A549 treated with GW870086 at 1 μM for 4 hours (cell line): ENCODE measurements at places on chromosomes 1 and 21. TPM values are rescaled to one million over a fixed set of nuclear protein-coding genes. Genes with fewer than 3 reads are reported as not detected.

Gene KCTD3
- 32.6 to 47.2 TPM (median 42.0 TPM) in 5 replicates for total RNA-seq

Gene C1orf141
- total RNA-seq, result not detected in 5 replicates

Gene CDA
- 32.0 to 43.5 TPM (median 33.4 TPM) in 5 replicates for total RNA-seq

Gene CENPL
- total RNA-seq, result 12.0 to 14.4 TPM (median 13.3 TPM) in 5 replicates

Gene GJA4
- total RNA-seq, result not detected in 5 replicates

Gene BCAR3
- total RNA-seq, result 72.3 to 91.1 TPM (median 84.2 TPM) in 5 replicates

Gene HSD3B2
- total RNA-seq, result not detected in 5 replicates

Gene AP4B1
- total RNA-seq, result 7.4 to 11.3 TPM (median 8.5 TPM) in 5 replicates

Gene ADORA3
- total RNA-seq, result not detected in 5 replicates

Gene ST6GALNAC3
- total RNA-seq, result 0.37 to 0.97 TPM (median 0.56 TPM) in 5 replicates

Gene CFHR4
- total RNA-seq, result not detected in 5 replicates

Gene FABP3
- not detected in 5 replicates for total RNA-seq

Gene FALEC
- 0.32 TPM in 1 of 5 replicates, not detected in the others for total RNA-seq

Gene NPR1
- total RNA-seq, result 0.97 to 1.6 TPM (median 1.1 TPM) in 5 replicates

Gene ITLN2
- total RNA-seq, result 0.30 to 0.93 TPM (median 0.57 TPM) in 5 replicates

Gene CXADR
- total RNA-seq, result 8.4 to 12.1 TPM (median 10.9 TPM) in 5 replicates

Gene CAMK1G
- 0.16 to 0.51 TPM (median 0.26 TPM) in 5 replicates for total RNA-seq

Gene SPRR1B
- total RNA-seq, result not detected in 5 replicates

Gene ACTA1
- total RNA-seq, result 0.15 to 0.26 TPM in 2 of 5 replicates, not detected in the others

Gene GUCA2B
- total RNA-seq, result not detected in 5 replicates

Gene DESI2
- 25.1 to 34.8 TPM (median 31.1 TPM) in 5 replicates for total RNA-seq

Gene CLCNKB
- 0.10 to 0.13 TPM (median 0.10 TPM) in 3 of 5 replicates, not detected in the others for total RNA-seq

Gene AQP10
- total RNA-seq, result not detected in 5 replicates

Gene VPS13D
- total RNA-seq, result 6.4 to 6.9 TPM (median 6.7 TPM) in 5 replicates

Gene PLCH2
- 0.17 to 0.53 TPM (median 0.28 TPM) in 5 replicates for total RNA-seq

Gene C1orf216
- 12.3 to 15.0 TPM (median 14.3 TPM) in 5 replicates for total RNA-seq

Gene SMIM1
- 0.79 to 1.9 TPM (median 1.3 TPM) in 5 replicates for total RNA-seq

Gene TRAF3IP3
- total RNA-seq, result not detected in 5 replicates

Gene PRRX1
- 0.02 to 0.03 TPM in 2 of 5 replicates, not detected in the others for total RNA-seq

Gene HIVEP3
- total RNA-seq, result 2.6 to 3.9 TPM (median 3.1 TPM) in 5 replicates

Gene LIPI
- total RNA-seq, result not detected in 5 replicates
